Stimulated activated CD8-positive, alpha-beta memory T cell treated with anti-CD3 and anti-CD28 coated beads, Interleukin-4, amount 100 ng/mL, for 24 hours (primary cell): ENCODE measurements at places on chromosomes 13 and 19.
A peak's percentile ranks its signal among the peaks of the same experiment; 100 is the strongest.

DNA sequence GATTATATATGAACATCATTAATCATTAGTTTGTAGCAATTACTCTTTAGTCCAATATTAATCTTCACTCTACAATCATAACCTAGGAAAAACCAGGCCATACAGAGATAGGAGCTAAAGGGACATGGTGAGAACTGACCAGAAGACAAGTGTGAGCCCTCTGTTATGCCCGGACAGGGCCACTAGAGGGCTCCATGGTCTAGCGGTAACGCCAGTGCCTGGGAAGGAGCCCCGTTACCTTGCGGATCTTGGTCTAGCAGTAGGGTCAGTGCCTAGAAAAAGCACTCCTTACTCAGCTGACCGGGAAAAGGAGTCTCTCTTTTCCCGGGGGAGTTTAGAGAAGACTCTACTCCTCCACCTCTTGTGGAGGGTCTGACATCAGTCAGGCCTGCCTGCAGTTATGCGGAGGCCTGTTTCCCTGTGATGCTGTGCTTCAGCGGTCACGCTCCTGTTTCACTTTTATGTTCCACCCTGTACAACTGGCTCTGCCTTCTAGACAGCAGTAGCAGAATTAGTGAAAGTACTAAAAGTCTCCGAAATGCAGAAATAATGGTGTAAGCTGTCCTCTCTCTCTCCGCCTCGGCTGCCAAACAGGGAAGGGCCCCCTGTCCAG is 13.8 kb downstream of the OR7D4 start:
- DNase-seq, result peak; percentile 52

DNA sequence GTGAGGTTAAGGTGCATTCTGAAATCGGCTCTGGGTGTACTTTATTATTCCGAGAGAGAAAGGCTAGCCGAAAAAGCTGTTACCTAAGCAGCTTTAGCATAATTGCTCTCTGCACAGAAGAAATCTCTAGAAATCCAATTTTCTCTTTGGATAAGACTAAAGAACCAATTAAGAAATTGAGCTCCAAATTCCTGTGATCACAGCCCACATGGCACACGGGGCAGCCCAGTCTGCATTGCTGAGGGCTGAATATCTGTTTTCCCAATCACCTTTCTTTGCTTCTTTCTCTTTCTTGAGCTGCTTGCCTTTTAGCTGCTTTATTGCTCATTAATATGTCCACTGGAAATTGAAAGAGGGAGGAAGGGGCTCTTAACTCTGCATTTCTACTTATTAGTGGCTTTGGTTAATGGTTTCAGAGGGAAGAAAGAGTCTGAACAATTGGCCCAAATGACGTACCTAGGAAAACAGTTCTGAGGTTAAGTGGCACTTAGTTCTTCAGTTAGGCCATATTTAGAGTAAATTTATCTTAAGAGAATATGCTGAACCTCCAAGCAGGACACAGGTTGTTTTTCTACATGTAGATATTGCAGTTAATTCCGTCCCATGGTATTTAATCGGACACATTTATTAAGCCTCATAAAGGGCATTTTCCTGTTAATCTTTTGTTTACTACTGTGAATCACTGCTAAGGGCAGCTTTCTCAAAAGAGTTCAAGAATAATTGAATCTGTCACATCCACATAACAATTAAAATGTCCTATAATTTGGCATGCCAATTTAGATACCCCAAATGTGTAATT is 265.7 kb downstream of the ABCC4 start:
- no peak for DNase-seq

DNA sequence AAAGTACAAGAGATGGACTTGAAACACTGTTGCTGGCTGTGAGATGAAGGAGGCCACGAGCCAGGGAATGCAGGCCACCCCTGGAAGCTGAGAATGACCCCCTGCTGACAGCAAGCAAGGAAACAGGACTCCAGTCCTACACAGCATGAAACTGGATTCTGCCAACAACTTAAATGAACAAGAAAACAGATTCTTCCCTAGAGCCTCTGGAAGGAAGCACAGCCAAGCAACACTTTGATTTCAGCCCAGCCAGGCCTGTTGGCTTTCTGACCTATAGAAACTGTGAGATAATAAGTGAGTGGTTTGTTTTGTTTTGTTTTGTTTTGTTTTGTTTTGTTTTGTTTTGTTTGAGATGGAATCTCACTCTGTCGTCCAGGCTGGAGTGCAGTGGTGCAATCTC is 105.3 kb upstream of the CACNA1A start:
- no peak for DNase-seq

DNA sequence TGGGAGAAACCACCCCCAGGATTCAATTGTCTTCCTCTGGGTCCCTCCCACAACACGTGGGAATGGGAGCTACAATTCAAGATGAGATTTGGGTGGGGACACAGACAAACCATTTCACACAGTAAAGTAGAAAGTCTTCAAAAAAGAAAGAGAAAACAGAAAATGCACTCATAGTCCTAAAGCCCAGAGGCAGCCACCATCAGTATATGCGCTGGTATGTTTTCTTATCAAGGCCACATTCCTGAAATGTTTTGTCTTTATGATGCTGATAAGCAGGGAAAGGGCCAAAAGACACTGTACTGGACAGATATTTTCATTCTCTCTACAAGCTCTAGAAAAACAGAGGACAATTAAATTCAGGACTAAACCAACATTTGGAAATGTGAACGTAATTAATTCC is 375.8 kb upstream of the TSHZ3 start:
- DNase-seq, result no peak

- no peak for DNase-seq
Observed at GRCh38 chr13:42320375-42320787, 48.4 kb downstream of the AKAP11 start.

DNA sequence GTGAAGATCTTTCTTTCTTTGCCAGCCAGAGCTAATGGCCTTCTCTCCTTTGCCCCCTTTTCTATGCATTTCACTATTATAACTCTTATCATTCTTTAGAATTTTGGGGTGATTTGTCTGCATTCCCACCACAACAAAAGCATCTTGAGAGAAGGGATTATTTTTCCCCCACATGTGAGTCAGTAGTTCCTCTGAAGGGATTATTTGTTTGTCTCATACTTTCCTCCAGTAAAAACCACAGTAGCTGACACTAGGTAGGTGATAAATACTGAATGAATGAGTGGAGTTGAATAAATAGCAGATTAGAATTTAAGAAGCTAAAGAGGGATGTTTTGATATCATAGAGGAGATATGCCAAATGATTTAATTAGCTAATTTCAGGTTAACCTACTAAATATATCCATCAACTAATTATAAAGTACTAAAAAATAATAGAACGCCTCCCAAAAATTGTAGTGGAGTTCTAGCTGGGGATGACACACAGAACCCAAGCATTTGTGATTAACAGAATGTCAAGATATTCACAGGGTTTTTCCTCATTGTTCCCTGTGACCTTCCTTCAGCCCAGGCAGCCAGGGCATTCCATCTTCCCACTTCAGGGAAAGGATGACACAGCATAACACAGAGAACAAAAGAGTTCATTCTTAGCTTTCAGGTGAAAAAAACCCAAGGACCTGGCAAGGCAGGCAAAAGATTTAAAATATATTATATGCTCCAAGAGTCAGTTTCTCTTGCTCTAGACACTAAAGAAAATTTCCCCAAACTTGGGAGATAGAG is 3.5 kb upstream of the TBC1D4 start:
- no peak for DNase-seq

- no peak for DNase-seq
Observed at GRCh38 chr13:77150651-77151050, 123.7 kb upstream of the FBXL3 start.

GRCh38 chr13:113452942-113453901 is at the start of gene ADPRHL1:
Gene ADPRHL1 (minus strand): TSS chr13:113453488. CDS start chr13:113453437, 51 bp downstream.
- no peak for DNase-seq

GRCh38 chr13:50104493-50104892 is 89.2 kb downstream of the KCNRG start:
- DNase-seq, result no peak

DNA sequence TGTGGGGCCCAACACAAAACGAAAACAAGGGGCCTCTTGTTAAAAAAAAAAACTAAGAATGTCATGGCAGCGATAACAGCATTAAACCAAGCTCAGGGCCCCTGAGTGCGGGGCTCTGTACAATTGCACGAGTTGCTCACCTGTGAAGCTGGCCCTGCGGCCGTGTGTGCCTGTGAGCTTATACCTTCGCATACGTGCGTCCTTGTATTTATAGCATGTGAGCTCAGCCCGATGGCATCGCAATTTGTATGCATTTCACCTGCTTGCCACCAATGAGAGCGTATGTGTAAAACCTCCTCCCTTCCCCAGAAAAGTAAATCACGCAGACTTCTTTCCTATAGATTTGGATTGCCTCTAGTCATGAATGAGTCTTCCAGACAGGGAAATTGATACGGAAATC is 17.1 kb downstream of the HNRNPM start:
- no peak for DNase-seq

DNA sequence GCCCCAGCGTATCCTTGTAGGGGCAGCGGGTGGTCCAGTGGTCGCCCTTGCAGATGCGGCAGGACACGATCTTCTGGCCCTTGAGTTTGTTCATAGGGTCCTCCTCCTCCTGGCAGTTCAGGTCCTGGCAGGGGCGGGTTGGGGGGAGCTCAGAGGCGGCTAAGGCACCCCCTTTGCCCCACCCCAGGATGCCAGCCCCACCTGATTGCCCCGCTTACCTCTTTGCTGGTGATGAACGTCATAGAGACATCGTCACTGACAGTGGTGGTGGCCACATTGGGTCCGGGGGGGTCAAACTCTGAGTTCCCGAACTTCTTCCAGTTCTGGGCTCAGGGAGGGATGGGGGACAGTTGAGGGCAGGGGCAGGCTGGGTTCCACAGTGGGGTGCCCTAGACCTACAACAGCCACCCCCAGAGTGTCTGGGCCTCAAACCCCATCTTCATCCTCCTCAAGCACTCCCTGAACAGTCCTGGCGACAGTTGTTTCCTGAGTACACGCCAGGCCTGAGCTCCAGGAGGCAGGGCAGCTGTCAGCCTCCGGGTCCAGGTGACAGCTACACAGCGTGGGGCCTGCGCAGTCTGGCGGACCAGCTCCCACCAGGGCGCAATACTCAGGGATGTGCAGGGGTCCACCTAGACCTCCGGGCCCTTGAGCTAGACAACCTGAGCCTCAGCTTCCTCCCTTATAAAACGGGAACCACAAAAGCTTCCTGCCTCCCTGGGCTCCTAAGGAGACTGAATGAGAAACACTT is 2.7 kb downstream of the EIF3G start:
- DNase-seq, result no peak

GRCh38 chr13:39784347-39784746 is 128.9 kb downstream of the COG6 start:
- no peak for DNase-seq

GRCh38 chr13:85772367-85772766 is 26.9 kb downstream of the SLITRK6 start:
- DNase-seq, result no peak

DNA sequence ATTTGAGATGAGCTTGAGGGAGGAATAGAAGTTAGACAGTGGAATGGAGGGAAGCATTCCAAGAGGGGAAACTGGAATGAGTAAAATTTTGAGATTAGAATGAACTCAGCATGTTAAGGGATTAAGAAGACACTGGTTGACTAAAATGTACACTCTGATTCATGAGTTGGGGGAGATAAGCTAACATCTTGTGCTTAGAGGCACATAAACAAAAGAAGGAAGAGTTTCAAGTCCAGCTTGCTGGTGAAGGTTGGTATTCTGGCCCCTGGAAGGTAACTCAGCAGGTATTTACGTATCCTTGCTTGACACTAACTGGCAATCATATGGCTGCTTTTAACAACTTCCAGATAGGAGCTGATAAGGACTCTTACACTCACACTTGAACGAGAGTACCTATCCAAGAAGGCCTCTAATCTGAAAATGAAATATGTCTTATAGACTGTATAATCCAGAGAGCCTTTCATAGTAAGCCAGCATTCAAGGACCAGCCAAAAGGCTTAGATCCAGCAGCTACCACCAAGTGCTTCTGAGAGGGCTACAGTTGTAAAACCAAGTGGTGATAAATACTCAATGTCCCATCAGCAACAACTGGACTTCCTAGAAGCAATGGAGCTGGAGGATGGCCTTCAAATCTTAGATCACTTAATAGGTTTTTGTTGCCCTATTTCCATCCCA is 149.7 kb upstream of the SERP2 start:
- DNase-seq, result no peak

- no peak for DNase-seq
Observed at GRCh38 chr13:77521194-77521593, 14.3 kb upstream of the SCEL start.

DNA sequence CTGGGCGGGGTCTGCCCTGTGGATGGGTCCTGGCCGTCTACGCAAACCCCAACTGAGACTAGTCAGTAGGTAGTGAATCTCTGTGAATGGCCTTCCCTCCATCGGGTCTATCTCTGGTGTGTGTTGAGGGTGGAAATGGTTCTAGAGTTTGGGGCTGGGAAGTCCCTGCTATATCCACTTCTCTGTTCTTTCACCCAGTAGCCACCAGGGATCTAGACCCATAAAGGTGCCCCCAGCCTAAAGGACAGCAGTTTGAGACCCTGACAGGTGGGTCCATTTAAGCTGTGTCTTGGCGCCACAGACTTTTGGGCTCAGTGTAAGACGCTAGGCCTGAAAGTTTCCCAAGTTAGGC is 57.7 kb downstream of the ZNF568 start:
- no peak for DNase-seq

GRCh38 chr19:35935911-35936737 is at the start of gene LRFN3:
Gene LRFN3 (plus strand): TSS chr19:35936374. CDS start chr19:35939426, 3,052 bp downstream.
- peak; percentile 53 for DNase-seq

- no peak for DNase-seq
Observed at GRCh38 chr13:87123987-87124784, 547.0 kb upstream of the SLITRK5 start.
